ENCODE measurements at places on chromosomes 4 and X.

DNA sequence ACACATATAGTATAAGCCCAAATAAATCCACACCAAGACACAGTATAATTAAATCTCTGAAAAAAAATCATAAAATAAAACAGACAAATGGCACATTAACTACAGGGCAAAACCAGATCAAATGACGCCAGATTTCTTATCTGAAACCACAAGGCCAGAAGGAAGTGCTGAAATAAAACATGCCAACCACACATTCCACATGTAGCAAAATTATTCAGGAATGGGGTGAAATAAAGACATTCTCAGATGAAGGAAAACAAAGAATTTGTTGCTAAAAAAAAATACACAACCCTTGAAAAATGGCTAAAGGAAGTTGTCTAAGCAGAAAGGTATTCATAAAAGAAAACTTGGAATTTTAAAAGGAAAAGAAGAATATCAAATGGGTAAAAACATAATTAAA, 4.5 kb upstream of the DCAF12L1 start:
- DNase-seq = no peak

- peak; percentile 3 for DNase-seq
Observed at GRCh38 chr4:75723163-75724065, 963 bp upstream of the USO1 start.

- no peak for DNase-seq
Observed at GRCh38 chr4:188043154-188043553, 47.6 kb downstream of the ZFP42 start.

DNA sequence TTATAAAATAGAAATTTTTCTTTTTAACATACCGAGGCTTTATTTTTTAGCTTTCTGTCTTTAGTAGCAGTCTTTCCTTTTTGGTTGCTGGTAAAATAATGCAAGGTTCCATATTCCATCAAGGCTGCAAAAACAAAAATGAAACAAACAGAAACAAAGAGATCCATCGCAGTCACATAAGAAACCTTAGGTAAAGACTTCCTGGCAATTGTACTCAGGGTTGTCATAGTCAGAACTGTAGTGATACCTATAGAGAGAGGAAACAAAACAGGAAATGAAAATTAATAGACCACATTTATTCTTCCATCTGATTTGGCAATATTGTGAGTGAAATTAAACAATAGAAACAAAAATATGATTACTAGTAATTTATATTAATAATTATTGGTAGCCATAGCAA, 72.5 kb downstream of the GABRG1 start:
- no peak for DNase-seq

DNA sequence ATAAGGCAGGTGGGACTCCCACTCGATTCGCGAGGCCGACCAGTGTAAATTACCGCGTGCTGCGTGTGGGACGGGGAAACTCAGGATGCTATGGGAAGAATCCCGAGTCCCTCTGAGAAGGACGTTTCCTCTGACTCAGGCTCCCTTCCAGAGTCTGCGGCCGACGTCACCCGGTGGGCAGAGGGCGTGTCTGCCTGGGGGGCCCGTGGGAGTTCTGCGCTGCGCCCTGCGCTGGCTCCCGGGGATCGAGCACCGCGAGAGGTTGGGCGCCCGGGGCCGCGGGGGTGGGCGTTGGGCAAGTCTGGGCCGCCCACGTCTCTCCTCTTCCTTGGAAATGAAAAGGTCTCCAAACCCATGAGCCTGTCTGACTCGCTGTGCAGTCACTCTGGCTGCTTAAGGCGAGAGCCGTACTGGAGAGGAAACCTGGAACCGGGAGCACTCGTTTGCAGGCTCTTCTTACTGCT, 568 bp downstream of the NIPAL1 start:
- DNase-seq = peak; percentile 10

DNA sequence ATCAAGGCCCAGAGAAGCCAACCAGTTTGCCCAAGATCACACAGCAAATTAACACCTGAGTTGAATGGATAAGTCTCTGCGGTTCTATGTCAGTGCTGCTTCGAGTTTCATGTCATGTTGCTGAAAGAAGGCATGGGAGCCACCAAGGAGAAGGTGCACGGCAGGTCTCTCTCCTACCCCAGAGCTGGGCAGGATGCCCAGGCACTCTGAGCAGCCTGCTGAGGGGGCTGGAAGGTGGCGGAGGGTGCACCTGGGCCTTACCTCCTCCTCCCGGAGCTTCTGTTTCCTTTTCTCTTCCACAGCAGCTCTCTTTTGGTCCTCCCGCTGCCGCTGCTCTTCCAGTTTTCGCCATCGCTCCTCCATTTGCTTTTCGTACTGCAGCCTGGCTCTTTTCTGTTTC, 53.6 kb downstream of the MAP7D2 start:
- DNase-seq = no peak

GRCh38 chr4:3660928-3661515, 105.2 kb upstream of the ADRA2C start:
- DNase-seq = no peak

GRCh38 chrX:18034945-18035344, 173.8 kb upstream of the RAI2 start:
- no peak for DNase-seq

- DNase-seq = no peak
Observed at GRCh38 chrX:41064018-41064417, 21.2 kb upstream of the USP9X start.

DNA sequence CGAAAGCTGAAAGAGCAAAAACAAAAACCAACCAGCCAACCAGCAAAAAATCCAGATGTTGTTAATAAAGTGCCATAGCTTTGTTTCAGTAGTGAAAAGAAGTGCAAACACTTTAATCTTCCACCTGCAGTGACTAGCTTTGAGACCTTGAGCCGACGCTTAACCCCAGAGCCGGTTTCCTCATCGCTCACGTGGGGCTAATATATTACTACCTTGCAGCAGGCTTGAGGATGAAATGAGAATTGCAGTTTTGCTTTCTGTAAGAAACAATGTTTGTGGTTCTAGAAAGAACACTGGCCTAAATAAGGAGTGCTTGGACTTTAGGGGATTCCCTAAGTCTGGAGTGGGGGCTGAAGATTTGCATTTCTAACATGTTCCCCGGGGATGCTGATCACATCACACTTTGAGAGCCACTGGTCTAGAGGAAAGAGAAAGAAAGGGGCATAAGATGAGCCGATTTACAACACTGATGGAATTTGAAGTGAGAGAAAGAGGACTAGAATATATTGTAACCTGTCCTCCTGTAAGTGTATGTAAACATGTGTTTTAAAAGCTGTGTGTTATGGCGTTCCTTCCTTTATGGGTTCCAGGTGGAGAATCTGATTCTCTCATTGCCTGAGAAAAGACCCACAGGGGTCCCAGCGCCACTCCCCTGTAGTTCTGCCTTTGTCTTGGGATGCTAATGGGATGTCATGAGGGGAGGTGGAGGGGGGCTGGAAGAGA, 1.4 kb downstream of the FGF2 start:
- peak; percentile 38 for DNase-seq

GRCh38 chrX:8191022-8191421, 20.0 kb upstream of the VCX2 start:
- no peak for DNase-seq

- DNase-seq = no peak
Observed at GRCh38 chr4:104123021-104123420, 371.7 kb downstream of the CXXC4 start.

GRCh38 chrX:118506805-118507480, 11.3 kb downstream of the DOCK11 start:
- no peak for DNase-seq

- DNase-seq = peak; percentile 4
Observed at GRCh38 chr4:169311643-169312365, 41.0 kb upstream of the SH3RF1 start.

DNA sequence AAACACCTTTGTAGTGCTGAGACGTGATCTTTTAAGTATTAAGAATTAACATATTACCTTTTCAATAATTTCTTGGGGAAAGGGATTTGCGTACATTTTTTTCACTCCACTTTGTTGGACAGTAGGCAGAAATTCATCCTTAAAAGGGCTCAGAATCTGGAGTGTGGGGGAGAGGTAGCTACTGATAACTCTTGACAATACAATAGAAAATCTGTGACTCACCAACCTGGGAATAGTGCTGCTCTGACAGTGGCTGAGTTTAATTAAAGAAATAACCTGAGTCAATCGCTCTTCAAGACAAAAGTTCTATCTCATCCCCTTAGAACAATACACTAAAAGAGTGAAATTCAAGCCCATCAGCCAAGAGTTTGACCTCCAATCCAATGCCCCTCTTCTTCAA, 60.2 kb downstream of the SLC9A7 start:
- DNase-seq = no peak

DNA sequence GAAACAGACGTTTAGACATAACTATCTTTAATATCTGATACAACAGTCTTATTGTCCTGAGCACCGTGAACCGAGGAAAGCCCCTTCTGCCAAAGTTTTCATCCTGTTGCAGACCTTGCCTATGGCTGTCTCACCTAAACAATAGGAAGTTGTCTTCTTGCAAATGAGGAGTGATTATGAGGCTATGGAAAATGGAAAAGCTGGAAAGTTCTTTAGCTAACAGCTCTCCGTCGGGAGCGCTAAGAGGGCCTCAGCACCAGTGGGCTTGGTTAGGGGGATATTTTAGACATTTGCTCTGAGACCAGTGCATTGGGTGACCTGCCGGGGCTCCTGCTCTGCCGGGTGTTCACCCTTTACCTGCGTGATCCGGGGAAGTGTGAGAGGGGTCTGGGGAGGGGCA, 28.4 kb downstream of the TMEM131L start:
- DNase-seq = no peak
